ENCODE measurements at places on chromosomes 6 and 20. TPM values are rescaled to one million over a fixed set of nuclear protein-coding genes. Genes with fewer than 3 reads are reported as not detected.

DNA sequence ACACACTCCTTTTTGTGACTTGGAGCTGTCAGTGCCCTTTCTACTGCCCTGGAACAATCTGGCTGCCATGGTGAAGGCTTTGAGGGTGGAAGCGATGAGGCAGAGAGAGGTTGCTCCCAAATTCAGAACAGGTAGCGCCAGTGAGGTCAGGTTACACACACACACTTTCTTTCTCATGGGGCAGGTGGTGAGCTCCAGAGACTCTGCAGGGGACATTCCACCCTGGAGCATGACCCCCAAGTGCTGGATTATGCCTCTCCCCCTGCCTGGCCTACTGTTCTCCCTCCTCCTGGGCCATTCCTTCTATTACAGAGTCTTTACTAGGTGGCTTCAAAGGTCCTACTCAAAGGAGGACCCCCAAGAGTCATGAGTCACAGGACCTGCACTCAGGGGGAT, 98.0 kb downstream of the EYA2 start:
- no peak for DNase-seq
- no peak overlapping the region for H3K4me3 ChIP-seq
- no peaks in the 10 kb centered on the region for H3K36me3 ChIP-seq
- peaks cover 31% of the 10 kb centered on the region for H3K27me3 ChIP-seq
- H3K4me1 ChIP-seq: peaks cover 16% of the 10 kb centered on the region

DNA sequence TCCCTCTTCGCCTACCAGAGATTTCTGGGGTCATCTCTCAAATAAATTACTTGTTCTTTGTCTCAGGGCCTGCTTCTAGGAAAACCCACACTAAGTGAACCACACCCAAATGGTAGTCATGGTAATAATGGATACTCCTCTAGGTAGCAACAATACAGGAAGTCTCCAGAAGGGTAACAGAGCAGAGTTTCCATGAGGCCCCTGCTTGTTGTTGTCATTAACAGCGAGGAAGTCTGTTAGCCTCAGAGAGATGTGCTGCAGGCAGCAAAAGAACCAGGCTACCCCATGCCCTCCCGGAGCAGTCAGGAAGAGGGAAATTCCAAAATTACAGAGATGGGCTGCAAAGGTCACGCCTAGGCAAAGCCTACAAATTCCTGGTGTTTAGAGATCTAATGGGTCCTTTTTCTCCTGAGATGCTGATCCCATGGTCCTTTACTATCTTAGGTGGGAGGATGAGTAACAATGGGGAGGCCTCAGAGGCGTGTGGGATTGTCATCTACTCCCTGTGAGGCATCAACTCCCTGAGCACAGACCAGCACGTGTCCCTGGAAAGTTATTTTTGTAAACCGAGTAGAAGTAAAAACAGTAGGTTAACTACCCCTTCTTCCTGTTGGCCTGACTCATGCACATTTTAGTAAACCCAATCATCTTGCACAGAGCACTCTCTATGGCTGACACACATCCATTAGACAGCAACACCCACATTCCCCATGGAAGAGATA, 10.1 kb downstream of the ISM1 start:
- peak overlapping the region; percentile 57 for H3K27ac ChIP-seq
- DNase-seq: peak; percentile 54
- peaks cover 6% of the 10 kb centered on the region for H3K36me3 ChIP-seq
- no peaks in the 10 kb centered on the region for H3K27me3 ChIP-seq
- H3K4me3 ChIP-seq: peak overlapping the region; percentile 10
- H3K4me1 ChIP-seq: peaks cover 36% of the 10 kb centered on the region

Gene CASS4
- 5.1 TPM for total RNA-seq

Gene SLA2
- total RNA-seq: 44.1 TPM

GRCh38 chr6:30075790-30076732, 492 bp upstream of the RNF39 start:
- no peaks in the 10 kb centered on the region for H3K36me3 ChIP-seq
- H3K27me3 ChIP-seq: peaks cover 31% of the 10 kb centered on the region
- H3K27ac ChIP-seq: no peak overlapping the region
- H3K4me1 ChIP-seq: peaks cover 34% of the 10 kb centered on the region

DNA sequence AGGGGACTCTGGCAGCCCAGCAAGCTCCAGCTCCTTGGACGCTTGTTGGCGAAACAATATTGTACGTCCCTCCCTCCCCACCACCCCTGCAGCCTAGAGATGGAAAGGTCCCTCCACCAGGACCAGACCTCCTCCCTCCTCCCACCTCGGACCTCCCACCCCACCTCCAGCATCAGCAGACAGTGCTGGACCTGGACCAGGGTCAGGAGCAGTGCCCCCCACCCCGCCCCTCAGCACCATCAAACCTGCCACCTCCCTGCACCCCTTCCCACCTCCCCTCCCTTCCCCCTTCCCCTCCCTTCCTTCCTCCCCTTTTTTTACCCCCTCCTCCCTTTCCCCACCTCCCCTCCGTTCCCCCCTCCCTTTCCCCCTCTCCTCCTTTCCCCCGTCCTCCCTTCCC, 98.4 kb downstream of the TAF4 start:
- no peaks in the 10 kb centered on the region for H3K4me1 ChIP-seq
- H3K4me3 ChIP-seq: no peak overlapping the region
- peaks cover 25% of the 10 kb centered on the region for H3K27me3 ChIP-seq
- H3K27ac ChIP-seq: no peak overlapping the region

DNA sequence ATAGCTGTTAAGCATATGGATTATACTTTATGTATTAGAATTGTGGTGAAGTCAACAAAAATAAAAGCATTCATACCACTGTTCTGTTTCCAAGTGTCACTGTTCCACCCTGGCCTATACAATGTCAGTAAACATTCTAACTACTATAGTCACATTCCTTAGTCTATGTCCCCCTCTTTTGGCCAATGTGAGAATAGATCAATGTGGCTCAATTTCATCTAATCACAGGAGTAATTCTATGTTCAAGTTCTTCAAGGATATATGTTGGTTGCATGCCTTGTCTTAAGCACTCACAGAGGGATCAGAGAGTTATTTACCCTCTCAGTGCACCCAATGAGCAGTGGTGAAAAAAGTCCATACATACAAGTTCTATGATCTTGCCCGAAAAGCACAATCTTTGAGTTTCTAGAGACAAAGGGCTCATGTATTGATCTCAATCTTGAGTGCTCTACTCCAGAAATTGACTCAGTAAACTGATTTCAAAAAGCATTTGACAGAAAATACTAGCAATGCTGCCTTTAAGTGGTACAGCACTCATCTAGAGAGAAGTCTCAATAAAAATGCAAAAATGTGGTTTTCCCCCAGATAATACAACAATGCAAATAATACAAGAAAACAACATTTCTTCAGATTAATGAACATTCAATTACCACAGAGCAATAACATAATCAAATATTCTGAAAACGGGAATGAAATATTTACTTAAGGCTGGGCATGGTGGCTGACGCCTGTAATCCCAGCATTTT, 16.5 kb downstream of the SMLR1 start:
- no peak overlapping the region for H3K27ac ChIP-seq
- peaks cover 2% of the 10 kb centered on the region for H3K4me1 ChIP-seq

GRCh38 chr6:36912586-36912985, 26.8 kb downstream of the C6orf89 start:
- H3K36me3 ChIP-seq: peaks cover 19% of the 10 kb centered on the region
- H3K27ac ChIP-seq: peak overlapping the region; percentile 71
- peak overlapping the region; percentile 5 for H3K4me3 ChIP-seq
- peaks cover 40% of the 10 kb centered on the region for H3K4me1 ChIP-seq
- peak; percentile 72 for DNase-seq
- no peaks in the 10 kb centered on the region for H3K27me3 ChIP-seq

- H3K4me1 ChIP-seq: no peaks in the 10 kb centered on the region
- H3K36me3 ChIP-seq: no peaks in the 10 kb centered on the region
- no peak overlapping the region for H3K27ac ChIP-seq
- no peak for DNase-seq
- H3K27me3 ChIP-seq: no peaks in the 10 kb centered on the region
- H3K4me3 ChIP-seq: no peak overlapping the region
Observed at GRCh38 chr20:24431279-24432045, 38.0 kb upstream of the SYNDIG1 start.

DNA sequence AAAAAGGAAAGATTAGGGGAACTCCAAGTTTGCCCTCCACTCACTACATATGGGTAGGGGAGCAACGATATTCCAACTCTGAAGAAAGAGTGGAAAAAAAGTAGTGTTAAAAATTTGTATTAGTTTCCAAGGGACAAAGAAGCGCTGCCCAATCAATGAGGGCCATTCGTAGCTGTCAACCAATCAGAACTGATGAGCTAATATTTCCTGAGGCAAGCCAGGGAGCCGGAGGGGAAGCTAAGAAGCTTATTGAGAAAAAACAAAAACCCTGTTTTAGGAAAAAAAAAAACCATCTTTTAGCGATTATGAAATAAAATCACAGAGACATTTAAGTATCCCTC, 59.5 kb downstream of the TRIM38 start:
- peaks cover 30% of the 10 kb centered on the region for H3K4me1 ChIP-seq
- H3K36me3 ChIP-seq: peaks cover 3% of the 10 kb centered on the region
- peak; percentile 68 for DNase-seq
- H3K27ac ChIP-seq: peak overlapping the region; percentile 100
- H3K27me3 ChIP-seq: no peaks in the 10 kb centered on the region

Data from activated naive CD4-positive, alpha-beta T cell treated with anti-CD3 and anti-CD28 coated beads for 36 hours (primary cell).